ENCODE measurements at places on chromosomes 2 and 18.

DNA sequence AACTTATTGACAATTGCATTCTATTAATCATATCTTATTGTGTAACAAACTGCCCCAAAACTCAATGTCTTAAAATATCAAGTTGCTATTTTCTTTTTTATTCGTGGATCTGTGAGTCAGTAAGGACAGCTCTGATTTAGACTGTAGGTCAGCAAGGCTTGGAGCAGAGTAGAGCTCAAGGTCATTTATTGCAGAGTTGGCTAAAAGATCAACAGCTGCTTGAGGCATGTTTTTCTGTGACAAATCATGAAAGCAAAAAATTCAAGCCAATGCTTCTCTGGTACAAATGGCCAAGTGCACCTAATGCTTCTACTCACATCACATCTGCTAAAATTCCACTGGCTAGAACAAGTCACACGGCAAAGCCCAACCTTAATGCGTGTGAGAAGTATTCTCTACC lies 497.7 kb upstream of the LRATD1 start:
- no peak for DNase-seq

GRCh38 chr2:23542230-23542789 lies 157.3 kb downstream of the KLHL29 start:
- no peak for DNase-seq

- no peak for DNase-seq
Measured at GRCh38 chr18:23872701-23873550, 141.6 kb upstream of the TTC39C start.

- no peak for DNase-seq
Measured at GRCh38 chr2:144229296-144229695, 290.6 kb downstream of the ZEB2 start.

DNA sequence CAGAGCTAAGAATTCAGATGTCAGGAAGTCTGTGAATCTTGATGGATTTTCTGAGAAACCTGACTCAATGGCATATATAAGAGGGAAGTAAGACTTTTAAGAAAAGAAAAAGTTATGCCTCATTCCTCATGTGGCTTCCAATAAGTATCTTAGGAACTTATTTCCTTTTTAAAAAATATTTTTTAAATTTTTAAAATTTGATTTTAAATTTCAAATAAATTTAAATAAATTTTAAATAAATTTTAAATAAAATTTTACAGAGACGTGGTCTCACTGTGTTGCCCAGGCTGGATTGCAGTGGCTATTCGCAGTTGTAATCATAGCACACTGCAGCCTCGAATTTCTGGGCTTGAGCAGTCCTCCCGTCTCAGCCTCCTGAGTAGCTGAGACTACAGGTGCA lies 11.5 kb upstream of the POLR1B start:
- DNase-seq = no peak

DNA sequence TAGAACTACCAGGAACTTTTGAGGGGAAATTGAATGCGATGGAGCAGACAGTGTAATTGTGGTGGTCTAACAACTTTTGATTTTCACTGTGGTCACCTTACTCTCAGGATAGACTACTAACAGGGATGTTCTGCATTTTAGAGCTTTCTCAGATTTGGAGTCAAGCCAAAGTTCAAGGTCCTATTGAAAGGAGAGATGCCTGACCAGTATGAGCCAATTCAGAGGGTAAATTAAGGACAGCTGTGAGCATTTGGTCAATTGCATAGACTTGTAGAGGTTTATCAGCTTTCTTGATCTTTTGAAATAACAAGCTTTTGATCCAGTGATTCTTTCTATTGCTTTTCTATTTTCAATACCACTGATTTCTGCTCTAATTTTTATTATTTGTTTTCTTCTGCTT lies 1095.7 kb upstream of the CNTNAP5 start:
- DNase-seq = no peak

- no peak for DNase-seq
Measured at GRCh38 chr2:30324245-30324908, 93.0 kb downstream of the LBH start.

DNA sequence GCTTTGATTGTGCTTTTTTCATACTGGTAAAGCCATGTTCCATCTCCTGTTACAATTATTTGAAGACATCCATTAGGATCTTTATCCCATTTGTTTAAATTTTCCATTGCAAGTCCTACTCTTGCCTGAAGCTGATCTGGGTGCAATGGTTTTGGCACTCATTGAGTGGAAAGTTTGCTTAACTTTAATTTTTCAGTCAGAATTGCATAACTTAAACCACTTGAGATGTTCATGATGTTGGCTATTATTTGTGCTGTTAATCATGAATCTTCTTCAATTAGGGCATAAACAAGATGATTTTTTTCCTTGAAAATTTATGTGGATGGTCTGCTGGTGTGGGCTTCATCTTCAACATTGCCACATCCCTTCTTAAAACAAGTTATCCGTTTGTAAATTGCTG lies 180.1 kb downstream of the ST6GAL2 start:
- no peak for DNase-seq

- no peak for DNase-seq
Measured at GRCh38 chr2:211854832-211855231, 683.8 kb downstream of the ERBB4 start.

DNA sequence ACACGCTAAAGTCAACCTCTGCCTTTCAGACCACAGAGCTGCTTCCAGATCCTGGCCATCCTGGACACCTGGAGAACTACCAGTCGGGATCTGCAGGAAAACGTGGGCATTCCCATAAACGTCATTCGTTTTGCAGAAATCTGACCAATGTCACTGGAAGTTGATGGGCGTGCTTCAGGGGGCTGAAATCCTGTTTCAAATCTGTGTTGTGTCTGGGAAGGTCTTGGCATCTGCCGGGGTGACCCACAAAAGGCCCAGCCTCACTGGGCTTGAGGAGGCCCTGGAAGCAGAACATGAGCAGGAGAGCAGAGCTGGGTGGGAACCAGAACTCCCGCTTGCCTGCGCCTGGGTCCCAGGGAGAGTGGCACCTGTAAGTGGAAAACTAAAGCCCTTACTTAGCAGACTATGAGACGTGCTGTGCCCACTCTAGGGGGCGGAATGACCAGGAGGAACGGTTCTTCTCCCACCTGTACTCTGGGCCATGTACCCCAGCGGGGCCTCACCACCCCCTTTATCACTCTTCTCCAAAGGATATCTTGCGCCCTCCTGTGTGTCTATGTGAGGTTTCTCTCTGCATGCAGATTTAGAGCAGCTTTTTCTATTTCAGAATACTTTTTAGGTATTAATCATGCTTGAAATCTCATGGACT lies 200.9 kb downstream of the FAM210A start:
- DNase-seq = peak; percentile 22

- no peak for DNase-seq
Measured at GRCh38 chr2:119259296-119259860, 35.7 kb downstream of the STEAP3 start.

DNA sequence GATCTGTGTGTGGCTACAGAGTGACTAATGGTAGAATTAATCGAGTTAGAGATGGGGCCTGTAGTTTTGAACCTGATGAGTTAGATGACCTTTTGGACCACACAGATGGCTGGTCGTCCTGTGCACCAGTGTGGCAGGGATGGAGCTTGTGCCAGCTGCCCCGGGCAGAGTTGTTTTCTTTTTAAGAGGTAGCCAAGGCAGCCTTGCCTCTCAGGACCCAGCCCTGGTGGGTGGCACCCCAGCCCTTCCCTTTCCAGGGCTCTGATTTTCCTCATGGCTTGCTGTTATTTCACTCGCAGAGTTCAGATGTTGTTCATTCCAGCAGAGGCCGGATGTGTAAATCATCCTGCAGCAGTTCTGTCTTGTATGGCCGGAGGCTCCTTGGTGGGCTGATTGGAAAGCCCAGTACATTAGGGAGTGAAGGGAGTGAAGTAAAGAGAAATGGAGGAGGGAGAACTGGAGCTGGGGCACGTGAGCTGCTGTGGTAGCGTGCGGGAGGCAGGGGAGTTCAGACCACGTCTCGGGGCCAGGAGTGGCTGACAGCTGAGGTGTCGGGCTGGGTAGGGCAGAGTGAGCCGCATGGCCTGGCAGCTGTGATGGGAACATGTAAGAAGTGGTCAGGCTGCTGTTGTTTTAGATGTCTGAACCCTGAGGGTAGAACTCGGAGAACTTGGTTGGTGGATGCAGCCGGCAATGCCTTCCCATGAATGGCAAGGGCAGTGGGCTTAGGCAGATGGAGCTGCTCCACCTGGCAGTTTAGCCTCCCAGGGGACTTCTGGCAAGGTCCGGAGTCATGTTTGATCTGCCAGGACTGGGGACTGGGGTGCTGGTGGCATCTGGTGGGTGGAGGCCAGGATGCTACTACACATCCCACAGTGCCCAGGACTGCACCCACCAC lies 28.8 kb downstream of the ASAP2 start:
- no peak for DNase-seq

DNA sequence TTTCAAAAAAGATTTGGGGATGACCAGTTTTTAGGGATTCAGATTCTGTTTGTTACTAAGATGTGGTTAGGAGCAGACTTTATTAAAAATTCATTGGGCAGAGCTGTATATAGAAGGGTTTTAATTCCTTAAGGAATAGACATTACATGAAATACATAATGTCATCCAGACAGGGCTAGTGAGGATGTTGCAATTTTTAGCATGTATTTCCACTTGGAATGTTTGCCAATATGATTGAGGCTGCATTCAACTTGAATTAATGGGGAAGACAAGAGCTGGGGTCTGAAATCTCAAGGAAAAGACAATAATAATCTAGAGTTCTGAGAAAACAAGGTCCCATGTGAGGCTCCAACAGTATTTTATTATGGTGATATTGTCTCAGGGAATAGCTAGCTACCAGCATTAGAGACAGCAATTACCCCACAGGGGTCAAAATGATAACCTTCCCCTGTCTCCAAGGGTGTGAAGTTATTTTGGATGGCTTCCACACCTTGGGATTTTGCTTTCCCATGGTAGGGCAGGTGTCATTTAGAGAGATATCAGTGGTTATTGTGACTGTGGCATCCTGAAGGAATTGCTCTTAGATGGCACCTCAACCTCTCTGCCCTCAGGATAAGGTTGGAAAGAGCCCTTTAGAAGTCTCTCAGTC lies 60.2 kb downstream of the VSNL1 start:
- no peak for DNase-seq

- DNase-seq = peak; percentile 36
Measured at GRCh38 chr18:28175150-28175929, 1.6 kb downstream of the CDH2 start.

GRCh38 chr2:8249141-8249540 lies 432.7 kb upstream of the ID2 start:
- DNase-seq = no peak

- no peak for DNase-seq
Measured at GRCh38 chr2:230520875-230521155, 104.8 kb downstream of the SP100 start.

- DNase-seq = no peak
Measured at GRCh38 chr2:9382604-9383235, 40.6 kb downstream of the ITGB1BP1 start.
